ENCODE measurements at places on chromosomes 16 and 17.

GRCh38 chr17:82065638-82066303, at the start of gene DUS1L:
TSS of gene DUS1L (minus strand) at chr17:82065804. CDS start at chr17:82065059, 745 bp downstream.
- DNase-seq: no peak

GRCh38 chr16:75258807-75259141, 7.3 kb upstream of the BCAR1 start:
- DNase-seq: no peak

DNA sequence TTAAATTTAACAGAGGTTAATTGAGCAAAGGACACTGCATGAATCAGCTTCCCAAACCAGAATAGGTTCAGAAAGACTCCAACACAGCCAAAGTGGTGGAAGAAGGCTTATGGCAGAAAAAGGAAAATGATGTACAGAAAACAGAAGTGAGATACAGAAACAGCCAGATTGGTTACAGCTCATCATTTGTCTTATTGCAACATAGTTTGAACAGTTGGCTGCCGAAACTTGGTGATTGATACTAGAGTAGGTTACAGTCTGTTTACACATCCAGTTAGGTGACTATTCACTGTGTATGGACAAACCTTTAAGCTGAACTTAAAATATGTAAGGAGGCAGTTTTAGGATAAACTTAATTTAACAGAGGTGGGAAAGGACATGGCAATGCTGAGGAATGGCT, 18.3 kb downstream of the TMEM100 start:
- DNase-seq: no peak

GRCh38 chr17:7248796-7249195, 2.7 kb downstream of the CTDNEP1 start:
- DNase-seq: no peak

DNA sequence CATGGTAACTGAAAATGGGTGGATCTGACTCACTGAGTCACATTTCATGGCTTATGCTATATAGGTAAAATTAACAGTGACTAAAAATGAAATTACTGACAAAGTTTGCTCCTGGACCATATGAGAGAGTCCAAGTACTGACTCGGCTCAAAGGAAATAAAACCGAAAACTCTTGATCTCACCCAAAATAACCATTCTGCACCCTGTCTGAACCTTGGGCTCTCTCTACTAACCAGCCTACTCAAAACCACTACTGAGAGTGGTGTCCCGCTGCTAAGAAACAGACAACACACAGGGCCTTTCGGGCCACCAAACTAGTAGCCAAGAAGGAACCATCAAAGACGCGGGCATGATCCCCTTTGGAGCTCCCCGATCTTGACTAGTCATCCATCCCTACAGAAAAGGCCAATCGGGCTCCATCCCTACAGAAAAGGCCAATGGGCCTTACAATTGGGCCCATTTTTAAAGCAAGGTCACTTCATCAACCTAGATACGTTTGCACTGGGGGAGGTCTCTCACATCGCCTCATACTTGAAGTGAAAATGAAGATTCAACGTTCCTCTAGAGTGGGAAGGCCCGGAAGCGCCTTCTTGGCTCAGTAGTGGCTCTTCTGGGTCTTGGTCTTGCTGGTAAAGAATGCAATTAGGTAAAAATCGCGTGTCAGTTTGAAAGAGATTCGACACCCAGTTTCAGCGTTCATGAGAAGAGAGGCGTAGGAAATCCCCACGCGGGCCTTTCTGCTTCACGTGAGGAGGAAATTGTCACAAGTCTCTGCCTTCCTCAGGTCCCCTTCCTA, 720 bp upstream of the ZPBP2 start:
- DNase-seq: no peak

- DNase-seq: no peak
These were observed 10.0 kb downstream of the CEP295NL start for GRCh38 chr17:78892936-78893379.

- DNase-seq: no peak
These were observed 18.6 kb downstream of the SETD6 start for GRCh38 chr16:58533751-58534470.

DNA sequence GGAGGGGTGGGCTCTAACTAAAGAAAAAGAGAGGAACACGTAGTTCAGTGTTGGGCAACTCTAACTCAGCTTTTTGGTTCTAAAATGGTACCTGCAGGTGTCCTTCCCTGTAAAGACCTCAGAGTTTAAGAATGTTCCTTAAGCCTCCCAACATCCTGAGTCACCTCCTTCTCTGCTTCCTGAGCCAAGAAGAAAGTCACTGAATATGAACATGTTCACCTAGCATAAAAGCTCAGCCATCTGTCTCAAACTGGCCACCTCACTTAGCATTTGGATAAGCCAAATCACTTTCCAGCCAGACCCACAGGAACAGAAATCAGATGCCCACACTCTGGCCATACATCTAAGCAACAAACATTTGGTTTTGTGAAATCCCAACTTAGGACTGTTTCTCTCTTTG, 3.7 kb downstream of the TMEM98 start:
- no peak for DNase-seq

DNA sequence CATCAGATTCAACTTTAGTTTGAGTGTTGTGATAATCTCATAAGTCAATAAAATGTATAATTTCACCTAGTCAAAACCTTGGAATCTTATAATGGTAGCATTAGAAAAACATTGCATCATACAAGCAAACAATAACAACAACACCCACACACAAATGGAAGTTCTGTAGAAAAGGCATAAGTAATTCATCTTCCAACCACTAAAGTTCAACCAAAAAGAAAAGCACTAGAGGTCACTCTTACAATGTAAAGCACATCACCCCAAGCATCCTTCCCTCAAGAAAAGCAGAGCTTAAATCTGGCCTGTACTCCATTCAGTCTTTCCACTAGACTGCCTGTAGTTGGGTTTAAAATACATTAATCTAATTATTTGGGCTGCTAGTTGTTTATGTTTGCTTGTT, 1.8 kb downstream of the CNTNAP4 start:
- DNase-seq: no peak

DNA sequence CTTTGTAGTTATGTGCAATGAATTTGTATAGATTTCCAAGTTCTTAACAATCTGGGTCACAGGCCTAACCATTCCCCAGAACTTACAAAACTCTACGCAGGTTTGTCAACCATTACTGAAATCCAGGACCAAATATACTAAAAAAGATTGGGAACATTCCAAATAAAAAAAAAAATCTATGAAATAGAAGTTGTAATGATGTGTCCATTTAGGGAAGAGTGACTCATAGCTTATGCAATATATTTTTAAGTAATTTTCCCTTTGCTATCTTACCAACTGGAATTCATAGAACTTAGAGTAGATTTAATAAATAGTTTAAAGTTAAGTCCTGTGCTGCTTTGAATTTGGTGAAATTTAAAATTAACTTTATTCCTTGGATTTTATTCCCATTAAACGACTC, 393.2 kb downstream of the PMP22 start:
- no peak for DNase-seq

DNA sequence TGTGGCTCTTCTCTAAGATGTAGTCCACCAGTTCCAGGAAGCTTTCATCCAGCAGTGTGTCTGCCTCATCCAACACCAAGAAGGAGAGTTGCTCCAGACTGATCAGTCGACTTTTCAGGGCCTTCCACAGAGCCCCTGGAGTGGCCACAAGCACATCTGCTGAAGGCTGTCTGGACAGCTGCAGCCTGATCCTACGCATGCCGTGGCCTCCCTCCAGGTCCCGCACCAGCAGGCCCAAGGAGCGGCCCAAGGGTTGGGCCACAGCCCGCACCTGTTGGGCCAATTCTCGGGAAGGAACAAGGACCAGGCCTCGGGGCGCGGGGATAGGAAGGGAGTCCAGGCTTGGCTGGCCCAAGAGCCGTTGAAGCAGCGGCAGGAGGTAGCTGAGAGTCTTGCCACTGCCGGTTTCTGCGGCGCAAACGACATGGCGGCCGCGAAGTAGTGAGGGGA, 729 bp downstream of the DDX28 start:
- no peak for DNase-seq

- DNase-seq: no peak
These were observed 43.9 kb upstream of the SLC5A11 start for GRCh38 chr16:24801761-24802302.

- no peak for DNase-seq
These were observed 8.1 kb downstream of the CHMP6 start for GRCh38 chr17:80999536-81000333.

DNA sequence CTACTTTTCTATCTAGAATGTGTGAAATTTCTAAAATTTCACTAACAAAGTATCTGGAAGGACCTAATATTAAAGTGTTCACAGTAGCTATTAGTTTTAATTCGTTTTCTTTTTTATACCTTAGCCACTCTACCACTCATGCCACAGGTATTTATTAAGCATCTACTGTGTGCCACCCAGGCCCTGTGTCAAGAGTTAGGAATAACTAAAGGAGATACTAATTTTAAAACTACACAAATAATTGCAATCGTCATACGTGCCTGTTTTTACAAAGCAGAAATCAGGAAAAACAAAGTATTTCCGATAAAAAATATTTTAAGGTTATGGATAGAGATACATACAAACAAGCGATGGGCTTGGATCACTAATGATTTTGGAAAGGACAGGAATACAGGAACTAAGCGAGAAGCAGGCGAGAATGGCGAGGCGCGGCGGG, 483 bp upstream of the EEF2K start:
- no peak for DNase-seq

DNA sequence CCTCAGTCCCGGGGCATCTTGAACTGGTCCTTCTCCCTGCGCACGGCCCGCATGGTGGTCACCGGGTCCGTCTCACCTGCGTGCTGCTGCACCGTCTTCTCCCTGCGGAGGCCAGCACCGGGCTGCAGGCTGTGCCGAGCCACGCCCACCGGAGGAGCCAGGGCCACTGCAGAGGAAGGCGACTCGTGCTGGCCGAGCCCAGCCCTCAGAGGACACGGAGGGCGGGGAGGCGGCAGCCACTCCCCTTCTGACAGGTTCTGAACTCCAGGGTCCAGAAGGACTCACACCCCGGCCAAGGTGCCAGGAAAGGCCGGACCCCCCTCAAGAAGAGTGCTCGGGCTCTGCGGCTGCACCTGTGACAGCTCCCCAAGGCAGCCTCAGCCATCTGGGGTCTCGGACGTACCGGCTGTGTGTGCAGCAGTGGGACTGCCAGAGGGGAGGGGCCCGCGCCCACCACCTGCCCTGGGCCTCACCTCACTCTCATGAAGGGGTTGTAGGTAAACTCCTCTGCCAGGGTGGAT, 15.8 kb upstream of the IGFALS start:
- DNase-seq: no peak
